ENCODE measurements at places on chromosomes 2 and 18.

- DNase-seq, result no peak
Measured at GRCh38 chr2:241410739-241411176, 54.7 kb downstream of the FARP2 start.

DNA sequence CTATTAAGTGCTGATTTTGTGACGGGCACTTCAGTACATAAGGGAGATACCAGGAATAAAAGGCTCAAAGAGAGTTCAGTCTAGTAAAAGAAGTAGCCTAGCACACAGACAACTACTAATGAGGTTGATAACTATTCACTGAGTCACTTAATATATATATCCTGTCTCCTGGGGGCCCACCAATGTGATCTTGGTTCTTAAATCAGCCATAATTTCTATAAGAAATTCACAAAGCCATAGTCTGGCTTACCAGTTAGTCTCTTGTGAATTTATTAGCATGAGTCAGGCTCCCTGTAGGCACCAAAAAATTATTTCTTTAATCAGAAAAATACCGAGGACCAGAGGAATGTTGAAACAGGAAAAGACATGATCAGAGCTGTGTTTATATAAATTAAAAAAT is 10.4 kb downstream of the KCNE4 start:
- DNase-seq, result no peak

- no peak for DNase-seq
Measured at GRCh38 chr2:206981739-206982340, 42.5 kb downstream of the CPO start.

DNA sequence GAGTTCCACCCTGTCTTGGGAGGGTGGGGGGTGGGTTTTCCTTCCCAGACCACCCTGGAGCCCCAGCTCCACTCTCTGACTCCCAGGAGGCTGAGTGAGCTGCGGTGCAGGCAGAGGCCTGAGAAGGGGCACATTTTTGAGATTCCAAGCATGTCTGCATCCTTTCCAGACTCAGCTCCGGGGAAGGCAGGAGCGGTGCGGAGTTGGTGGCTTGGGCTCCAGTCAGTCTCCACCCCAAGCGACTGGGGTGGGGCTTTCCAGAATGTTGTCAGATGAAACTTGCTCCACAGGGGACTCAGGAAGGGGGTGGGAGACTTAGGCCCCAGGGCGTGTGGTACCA is 44.2 kb upstream of the HS6ST1 start:
- no peak for DNase-seq

- DNase-seq, result no peak
Measured at GRCh38 chr2:126704434-126705160, 48.6 kb downstream of the GYPC start.
